ENCODE measurements at places on chromosomes 11 and 22.

DNA sequence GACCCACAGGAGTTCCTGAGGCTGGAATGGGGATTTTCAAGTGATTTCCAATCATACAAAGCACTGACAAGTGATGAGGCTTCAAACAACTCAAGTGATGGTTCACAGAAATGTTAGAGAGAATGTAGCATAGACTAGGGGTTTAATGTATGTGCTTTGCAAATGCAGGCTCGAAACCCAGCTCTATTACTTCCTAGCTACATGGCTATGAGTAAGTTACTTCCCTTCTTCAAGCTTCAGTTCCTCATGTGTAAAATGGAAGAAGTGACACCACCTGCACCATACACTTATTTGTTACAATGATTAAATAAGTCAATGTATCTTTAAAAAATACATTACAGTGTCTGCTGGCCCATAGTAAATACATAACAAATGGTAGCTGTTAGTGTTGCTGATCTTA lies 139.8 kb downstream of the CCDC81 start:
- DNase-seq, result no peak

GRCh38 chr22:49906071-49906798 lies 12.0 kb downstream of the ALG12 start:
- DNase-seq, result no peak

- DNase-seq, result no peak
Measured at GRCh38 chr11:123856444-123856843, 29.0 kb downstream of the TMEM225 start.

GRCh38 chr22:37519268-37520195 lies at the start of gene CARD10:
TSS of gene CARD10 (minus strand) at chr22:37519415. CDS start at chr22:37519200, 215 bp downstream.
- DNase-seq, result no peak

DNA sequence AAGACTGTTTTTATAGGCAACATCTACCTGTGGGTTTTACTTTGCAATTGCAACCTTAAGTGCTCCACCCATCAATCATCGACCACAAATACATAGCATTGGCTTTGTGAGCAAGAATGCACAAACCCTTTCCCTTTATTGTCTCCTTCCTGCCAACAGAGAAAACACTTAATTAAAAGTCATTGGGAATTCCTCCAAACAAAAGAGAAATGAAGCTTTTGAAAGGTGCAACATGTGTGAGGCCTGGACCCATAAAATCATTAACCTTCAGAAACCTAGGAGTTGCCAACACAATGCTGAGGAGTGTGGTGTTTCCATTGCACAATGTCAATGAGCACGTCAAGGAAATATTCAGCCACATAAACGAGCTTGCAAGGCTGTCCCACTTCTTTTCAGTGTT lies 223.2 kb downstream of the BLID start:
- DNase-seq, result no peak

- DNase-seq, result no peak
Measured at GRCh38 chr11:65565624-65566453, 4.4 kb upstream of the ZNRD2 start.

GRCh38 chr11:8987446-8987845 lies 16.4 kb downstream of the NRIP3 start:
- no peak for DNase-seq

DNA sequence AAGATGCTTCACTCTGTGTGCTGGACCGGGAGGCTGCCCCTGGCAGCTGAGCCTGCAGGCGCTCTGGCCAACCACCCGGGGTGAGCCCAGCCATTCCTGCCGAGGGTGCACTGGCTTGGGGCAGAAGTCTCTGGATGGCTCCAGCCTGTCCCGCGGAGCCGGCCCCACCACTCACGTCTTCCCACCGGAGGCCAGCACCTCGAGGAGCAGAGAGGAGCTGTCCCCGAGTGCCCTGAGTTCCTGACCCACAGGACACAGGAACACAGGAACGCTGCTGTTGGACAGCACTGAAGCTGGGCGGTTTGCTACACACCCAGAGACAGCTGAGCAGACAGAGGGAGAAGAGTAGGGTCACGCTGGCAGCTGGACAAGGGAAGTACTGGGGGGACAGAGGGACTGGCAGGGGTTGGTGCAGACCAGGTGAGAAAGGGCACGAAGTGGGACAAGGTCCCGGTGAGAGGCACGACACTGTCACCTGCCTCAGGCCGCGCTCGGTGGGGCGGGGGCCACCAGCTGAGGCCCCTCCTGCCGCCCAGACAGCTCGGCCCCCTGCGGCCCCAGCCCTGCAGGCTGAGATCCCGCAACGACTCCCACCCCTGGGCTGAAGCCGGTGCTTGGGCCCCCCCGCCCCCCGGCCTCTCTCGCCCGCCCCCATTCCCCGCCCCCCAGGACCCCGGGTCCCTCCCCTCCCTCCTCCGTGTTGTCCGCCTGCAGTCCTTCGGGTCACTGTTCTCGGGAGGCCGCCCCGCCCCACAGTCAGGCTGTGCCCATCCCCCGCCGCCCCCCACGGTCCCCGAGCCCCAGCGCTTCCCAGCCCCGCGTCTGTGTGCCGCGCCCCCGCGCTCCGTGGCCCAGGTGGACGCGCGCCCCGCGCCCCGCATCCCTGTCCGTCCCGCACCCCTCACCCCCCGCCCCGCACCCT lies 624 bp upstream of the B4GALNT4 start:
- no peak for DNase-seq

GRCh38 chr11:69903211-69903610 lies 84.0 kb upstream of the FGF3 start:
- no peak for DNase-seq

All from T-helper 22 cell (primary cell).